Motor neuron (in vitro differentiated cells): ENCODE measurements at places on chromosomes 1 and 21. TPM values are rescaled to one million over a fixed set of nuclear protein-coding genes. Genes with fewer than 3 reads are reported as not detected.

The LORICRIN gene
- total RNA-seq, result not detected in 2 replicates

DNA sequence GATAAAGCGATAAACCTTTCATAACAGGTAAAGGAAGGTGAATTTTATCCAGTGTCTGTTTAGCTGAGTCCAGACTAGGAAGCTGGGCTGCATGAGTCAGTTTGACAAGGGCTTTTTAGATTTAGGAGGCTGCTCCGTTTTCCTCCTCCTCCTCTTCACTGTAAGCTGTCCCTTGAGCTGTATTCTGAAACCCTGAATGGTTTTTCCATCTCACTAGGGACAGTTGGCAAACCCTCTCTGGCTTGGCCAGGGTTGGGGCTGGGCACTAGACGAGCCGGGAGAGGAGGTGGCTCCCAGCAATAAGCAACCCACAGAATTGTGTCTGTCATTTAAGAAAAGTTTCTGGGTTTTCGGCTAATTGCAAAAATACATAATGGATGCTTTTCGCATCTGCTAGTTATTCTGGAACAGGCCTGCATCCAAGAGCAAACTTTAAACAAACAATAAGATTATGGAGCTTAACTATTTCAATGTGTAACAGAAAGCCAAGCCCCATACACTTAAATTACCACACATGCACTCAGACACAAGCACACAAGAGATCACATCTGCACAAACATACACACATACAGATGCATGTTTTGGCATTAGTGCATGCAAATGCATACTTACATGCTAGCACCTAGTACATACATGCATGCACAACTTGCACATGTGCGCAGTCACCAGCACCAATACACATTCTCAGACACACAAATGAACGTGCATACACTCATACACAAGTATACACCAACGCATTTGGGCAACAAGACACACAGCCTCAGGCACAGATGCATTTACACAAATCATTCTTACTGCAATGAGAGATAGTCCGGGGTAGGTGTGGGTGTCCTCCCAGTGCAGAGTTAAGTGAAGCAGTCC lies 27.8 kb upstream of the FOXE3 start:
- peak; percentile 53 for ATAC-seq

The TMPRSS15 gene
- total RNA-seq, result 0.67 and 1.00 TPM in 2 replicates

The SLC26A9 gene
- total RNA-seq, result 0.05 and 0.75 TPM in 2 replicates
